Right lung (tissue), 10 donors: ENCODE measurements at places on chromosomes 1 and 21.

DNA sequence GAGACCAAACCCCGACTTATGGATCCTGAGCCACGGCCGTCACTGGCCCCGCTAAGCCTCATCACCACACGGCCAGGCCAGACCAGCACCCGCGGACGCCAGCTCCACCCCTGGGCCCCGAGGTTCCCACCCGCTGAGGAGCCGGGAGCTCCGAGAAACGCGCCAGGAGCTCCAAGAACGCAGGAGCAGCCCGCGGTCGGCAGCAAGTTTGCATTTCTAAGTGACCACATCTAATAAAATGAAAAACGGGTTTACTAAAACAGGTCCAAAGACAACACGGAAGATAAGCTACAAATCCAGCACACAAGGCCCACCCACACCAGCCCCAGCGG is 8.1 kb upstream of the C1QTNF12 start:
- no peak for DNase-seq

- no peak for DNase-seq
Measured at GRCh38 chr1:40438391-40439015, 11.8 kb upstream of the ZFP69B start.

DNA sequence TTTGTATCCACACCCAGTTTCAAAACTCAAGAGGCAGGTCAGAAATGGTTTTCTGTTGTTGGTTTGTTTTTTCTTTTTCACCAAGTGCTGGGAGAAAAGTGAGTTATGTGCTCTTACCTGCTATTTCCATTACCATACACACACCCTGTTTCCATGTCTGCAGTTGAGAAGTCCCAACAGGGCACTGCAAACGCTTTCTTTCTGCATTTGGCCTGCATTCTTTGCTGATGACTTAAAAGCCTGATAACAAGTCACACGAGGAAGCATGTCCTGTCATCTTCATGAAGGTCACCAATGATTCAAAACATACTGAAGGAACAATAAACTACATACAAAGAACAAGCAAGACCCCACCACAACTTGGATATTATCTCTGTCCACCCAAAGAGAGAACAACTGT is 24.8 kb upstream of the KCNE1 start:
- DNase-seq: no peak

- DNase-seq: no peak
Measured at GRCh38 chr1:58896246-58897183, 112.7 kb upstream of the JUN start.

DNA sequence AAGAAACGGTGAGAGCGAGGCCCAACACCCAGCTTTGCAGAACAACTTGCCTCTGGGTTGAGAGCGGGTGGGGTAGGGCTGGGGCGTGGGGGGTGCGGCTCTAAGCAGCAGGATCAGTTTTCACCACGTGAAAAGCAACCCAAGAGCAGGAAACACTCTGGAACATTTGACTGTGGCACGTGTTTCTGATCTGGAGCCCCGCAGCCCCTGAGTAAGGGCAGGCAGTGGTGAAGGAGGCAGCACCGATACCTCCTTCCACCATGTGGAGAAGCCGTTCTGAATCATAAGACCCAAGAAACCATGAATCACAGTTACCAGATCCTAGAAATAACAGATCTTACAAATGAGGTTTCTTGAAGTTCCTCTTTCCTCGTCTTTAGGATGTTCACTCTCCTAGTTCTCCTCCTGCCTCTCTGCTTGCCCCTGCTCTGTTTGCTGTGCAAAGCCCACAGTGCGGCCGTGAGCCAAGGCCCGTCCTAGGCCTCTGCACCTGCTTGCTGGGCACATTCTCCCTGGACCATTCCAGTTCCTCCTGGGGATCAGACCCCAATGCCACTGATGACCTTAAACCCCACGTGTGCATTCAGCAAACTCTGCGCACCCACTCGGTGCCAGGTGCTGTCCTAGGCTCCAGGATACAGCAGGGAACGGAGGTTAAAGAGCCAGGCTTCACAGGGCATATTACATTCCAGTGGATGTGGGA is 31.9 kb downstream of the SLC1A7 start:
- no peak for DNase-seq

- DNase-seq: no peak
Measured at GRCh38 chr1:47692196-47692595, 254.4 kb downstream of the FOXD2 start.

GRCh38 chr1:204432708-204433107 is 21.1 kb upstream of the PPP1R15B start:
- DNase-seq: no peak

DNA sequence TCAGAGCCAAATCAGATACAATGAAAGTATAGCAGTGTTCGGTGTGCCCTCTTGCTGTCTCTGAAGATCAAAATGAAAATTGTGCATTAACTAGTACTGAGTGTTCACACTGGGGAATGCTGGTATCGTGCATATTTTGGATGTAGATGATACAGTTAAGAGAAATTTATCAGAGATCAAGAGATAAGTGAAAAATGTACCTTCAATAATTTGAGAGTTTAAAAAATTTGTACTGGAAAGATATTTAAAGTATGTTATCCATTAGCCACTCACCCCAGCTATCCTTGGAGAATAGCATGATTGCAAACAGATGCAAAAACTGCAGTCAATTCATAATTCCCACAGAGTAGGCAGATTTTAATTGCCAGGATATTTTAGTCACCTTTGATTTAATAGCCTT is 56.4 kb downstream of the GREM2 start:
- no peak for DNase-seq
